Hair follicular keratinocyte (primary cell): ENCODE measurements at places on chromosomes 7 and 10. TPM values are rescaled to one million over a fixed set of nuclear protein-coding genes. Genes with fewer than 3 reads are reported as not detected.

The IFIT1 gene
- 0.19 and 2.0 TPM in 2 replicates for total RNA-seq

The MACC1 gene
- 0.86 and 1.4 TPM in 2 replicates for total RNA-seq

The PDZD7 gene
- 0.23 and 0.94 TPM in 2 replicates for total RNA-seq

The SPAM1 gene
- total RNA-seq: not detected in 2 replicates

The MCM10 gene
- 3.5 and 14.6 TPM in 2 replicates for total RNA-seq

The ODAD2 gene
- 0.23 TPM in 1 of 2 replicates, not detected in the other for total RNA-seq

The PLEKHS1 gene
- not detected in 2 replicates for total RNA-seq

The WIPF3 gene
- 0.08 TPM in 2 replicates for total RNA-seq

The NEUROG3 gene
- total RNA-seq: not detected in 2 replicates

The PAX2 gene
- total RNA-seq: not detected in 2 replicates

The ZNF212 gene
- 3.0 and 6.2 TPM in 2 replicates for total RNA-seq

The TAS2R41 gene
- total RNA-seq: not detected in 2 replicates

The OR2A42 gene
- total RNA-seq: not detected in 2 replicates

The CTAGE6 gene
- total RNA-seq: not detected in 2 replicates

The ACSM6 gene
- not detected in 2 replicates for total RNA-seq

The GBX1 gene
- not detected in 2 replicates for total RNA-seq

The CHRM2 gene
- not detected in 2 replicates for total RNA-seq

The AGAP5 gene
- 1.2 and 3.2 TPM in 2 replicates for total RNA-seq

The AOAH gene
- not detected in 2 replicates for total RNA-seq

The NUTM2E gene
- 0.30 TPM in 1 of 2 replicates, not detected in the other for total RNA-seq

The BAIAP2L1 gene
- 27.5 and 34.1 TPM in 2 replicates for total RNA-seq

The OR13A1 gene
- total RNA-seq: not detected in 2 replicates

The ANXA8 gene
- 161 and 275 TPM in 2 replicates for total RNA-seq

The ETV1 gene
- 3.8 and 15.3 TPM in 2 replicates for total RNA-seq

The GDF10 gene
- not detected in 2 replicates for total RNA-seq

The CHST3 gene
- 17.1 and 18.3 TPM in 2 replicates for total RNA-seq

The PIP gene
- total RNA-seq: not detected in 2 replicates

The CPA2 gene
- 0.11 TPM in 1 of 2 replicates, not detected in the other for total RNA-seq

The NPSR1 gene
- total RNA-seq: not detected in 2 replicates

The ANKRD2 gene
- total RNA-seq: 1.0 and 3.0 TPM in 2 replicates

The SPDYE8 gene
- total RNA-seq: not detected in 2 replicates

The SUN3 gene
- not detected in 2 replicates for total RNA-seq

The CRTAC1 gene
- total RNA-seq: not detected in 2 replicates

The GPC2 gene
- total RNA-seq: 0.30 and 1.1 TPM in 2 replicates

The CALHM2 gene
- total RNA-seq: 2.3 and 5.4 TPM in 2 replicates

The MYPN gene
- total RNA-seq: 0.08 TPM in 1 of 2 replicates, not detected in the other

The RBP3 gene
- not detected in 2 replicates for total RNA-seq

The HGF gene
- 0.04 TPM in 1 of 2 replicates, not detected in the other for total RNA-seq

The BRAF gene
- total RNA-seq: 9.4 and 13.9 TPM in 2 replicates
